ENCODE measurements at places on chromosomes 12 and 14.

DNA sequence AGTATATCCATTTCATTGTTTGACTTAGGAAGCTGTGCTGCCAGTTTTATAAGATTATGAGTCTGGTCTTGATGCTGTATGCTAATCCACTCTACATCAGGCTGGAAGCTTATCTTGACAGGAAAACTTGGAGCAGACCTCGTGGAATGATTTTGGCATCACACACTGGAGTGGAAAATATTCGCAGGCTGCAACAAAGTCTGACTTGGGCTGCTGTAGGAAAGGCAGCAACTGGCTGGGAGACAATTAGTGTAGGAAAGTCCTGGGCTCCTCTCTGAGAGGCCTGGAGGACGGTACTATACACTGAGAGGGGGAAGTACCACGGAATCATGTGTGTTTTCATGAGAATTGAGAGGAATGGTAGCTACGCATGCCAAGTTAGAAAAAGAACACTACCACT is 383.7 kb downstream of the ETNK1 start:
- DNase-seq, result no peak

GRCh38 chr12:45170456-45171042 is 45.3 kb upstream of the ANO6 start:
- no peak for DNase-seq

DNA sequence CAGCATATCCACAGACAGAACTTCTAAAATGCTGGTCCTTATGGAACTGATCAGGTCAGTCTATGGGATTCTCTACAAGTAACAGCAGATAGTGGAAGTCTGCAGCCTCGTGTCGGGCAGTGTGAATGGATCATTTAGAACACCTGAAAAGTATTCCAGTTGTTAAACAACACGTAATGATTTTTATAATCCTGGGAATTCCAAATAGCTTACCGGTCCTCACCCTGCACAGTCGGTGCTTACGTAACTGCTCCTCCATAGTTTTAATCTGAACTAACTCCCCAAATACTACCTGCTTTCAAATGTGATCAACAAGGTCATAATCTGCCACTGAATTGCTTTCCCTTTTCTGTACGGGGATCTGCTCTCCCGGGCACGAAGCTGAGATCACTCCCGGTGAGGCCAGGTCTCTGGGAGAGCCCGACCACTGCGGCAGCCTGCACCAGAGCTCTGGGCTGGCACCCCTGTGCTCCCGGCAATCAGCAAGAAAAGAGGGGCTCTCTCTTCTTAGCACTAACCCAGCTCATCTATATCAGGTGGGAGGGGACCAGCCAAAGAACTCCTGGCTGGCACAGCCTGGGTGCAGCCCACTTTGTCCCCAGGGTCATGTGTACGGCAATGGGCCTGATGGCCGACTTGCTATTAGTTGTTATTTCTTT is 157.0 kb downstream of the FOXN3 start:
- no peak for DNase-seq

- DNase-seq, result peak; percentile 61
Measured at GRCh38 chr12:55915482-55915859, 12.2 kb downstream of the PYM1 start.

- DNase-seq, result no peak
Measured at GRCh38 chr12:1591543-1591942, 2.8 kb downstream of the FBXL14 start.

GRCh38 chr12:92088805-92089204 is 56.8 kb downstream of the BTG1 start:
- no peak for DNase-seq

DNA sequence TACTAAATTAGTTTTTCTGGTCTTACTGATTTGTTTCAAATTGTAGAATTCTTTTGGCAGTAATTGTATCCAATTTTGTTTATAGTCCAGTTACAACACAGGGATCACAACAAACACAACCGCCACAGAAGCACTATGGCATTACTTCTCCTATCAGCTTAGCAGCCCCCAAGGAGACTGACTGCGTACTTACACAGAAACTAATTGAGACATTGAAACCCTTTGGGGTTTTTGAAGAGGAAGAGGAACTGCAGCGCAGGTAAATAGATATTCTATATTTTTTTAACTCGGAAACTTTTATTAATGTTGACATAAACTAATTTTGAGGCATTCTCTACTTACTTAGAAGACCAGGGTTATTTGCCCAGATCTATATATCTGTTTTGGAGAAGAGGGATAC is 17.8 kb downstream of the PAPOLA start:
- DNase-seq, result no peak

DNA sequence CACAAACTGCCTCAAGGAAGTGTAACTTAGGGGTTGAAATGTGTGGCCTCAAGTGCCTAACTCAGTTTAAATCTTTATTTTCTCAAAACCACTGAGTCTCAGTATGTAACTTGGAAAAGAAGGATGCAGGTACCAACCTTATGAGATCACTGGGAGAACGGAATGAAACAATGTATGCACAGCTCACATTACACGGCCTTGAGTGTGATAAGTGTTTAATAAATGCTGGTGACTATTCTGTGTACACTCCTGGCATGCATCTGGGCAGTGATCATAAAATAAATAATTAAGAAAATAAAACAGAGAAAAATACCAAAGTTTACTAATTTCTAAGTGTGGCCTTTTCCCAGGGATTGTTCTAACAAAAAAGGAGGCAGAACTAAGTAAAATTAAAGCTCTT is 974.5 kb upstream of the FLRT2 start:
- DNase-seq, result no peak

- no peak for DNase-seq
Measured at GRCh38 chr12:123571343-123571813, 13.0 kb upstream of the TMED2 start.

DNA sequence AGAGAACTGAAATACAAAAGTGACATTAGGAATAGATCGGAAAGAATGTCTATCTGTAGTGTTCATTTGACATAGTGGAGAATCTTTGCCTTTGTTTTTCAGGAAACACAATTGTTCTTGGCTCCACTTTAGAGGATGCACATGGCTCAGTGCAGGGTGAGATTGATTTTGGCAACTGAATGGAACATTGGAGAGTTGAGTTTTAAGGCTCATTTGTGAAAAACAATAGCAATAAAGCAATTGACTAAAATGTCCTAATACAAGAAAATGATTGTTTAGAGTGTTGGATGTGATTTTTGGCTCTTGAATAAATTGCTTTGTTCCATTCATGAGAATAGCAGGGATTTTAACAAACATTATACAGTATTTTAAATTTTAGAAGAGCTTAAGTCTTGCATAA is 116.4 kb downstream of the SLC38A1 start:
- no peak for DNase-seq

DNA sequence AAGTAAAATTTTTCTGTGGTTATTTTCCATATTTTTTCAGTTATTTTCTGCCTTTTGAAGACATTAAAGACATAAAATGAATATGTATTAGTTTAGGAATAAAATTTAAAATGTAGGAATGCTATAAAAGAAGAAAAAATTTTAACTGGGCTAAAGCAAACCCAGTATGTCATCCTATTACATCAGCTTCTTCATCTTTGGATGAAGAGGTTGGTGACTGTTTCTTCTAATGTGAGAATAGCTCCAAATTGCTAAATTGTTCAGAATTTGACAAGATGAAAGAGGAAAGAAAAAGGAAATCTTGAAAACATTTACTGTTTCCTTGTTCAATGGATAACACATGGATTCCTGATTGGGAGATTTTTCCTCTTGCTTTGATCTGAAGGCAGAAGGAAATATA is 52.7 kb upstream of the PZP start:
- no peak for DNase-seq

DNA sequence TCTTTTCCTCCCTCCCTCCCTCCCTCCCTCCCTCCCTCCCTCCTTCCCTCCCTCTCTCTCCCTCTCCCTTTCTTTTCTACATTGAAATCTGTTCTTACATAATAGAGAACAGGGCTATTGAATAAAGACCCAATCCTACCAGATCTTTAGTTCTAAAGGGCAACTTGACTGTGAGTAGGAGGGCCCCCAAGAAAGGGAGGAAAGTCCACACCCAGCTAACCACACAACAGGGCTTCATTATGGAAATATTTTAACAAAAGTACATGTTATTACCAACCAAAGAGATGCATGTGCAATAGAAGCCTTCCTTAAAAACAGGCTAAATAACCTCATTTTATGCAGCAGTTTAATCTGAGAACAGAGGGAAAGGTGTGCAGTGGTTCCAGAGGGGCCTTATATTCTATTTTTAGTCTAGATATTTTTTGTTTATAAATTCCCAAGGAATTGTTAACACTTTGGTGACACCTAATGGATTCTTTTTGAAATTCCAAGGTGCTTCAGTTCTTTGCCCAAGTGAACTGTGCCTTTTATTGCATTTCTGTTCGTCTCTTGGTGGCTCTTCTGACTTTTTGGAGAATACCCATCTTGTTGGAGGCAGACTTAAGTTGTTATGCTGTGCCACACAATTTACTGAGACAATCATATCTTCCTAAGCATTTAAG is 63.0 kb downstream of the GNS start:
- DNase-seq, result no peak

- DNase-seq, result no peak
Measured at GRCh38 chr12:26799741-26800140, 33.3 kb downstream of the ITPR2 start.

DNA sequence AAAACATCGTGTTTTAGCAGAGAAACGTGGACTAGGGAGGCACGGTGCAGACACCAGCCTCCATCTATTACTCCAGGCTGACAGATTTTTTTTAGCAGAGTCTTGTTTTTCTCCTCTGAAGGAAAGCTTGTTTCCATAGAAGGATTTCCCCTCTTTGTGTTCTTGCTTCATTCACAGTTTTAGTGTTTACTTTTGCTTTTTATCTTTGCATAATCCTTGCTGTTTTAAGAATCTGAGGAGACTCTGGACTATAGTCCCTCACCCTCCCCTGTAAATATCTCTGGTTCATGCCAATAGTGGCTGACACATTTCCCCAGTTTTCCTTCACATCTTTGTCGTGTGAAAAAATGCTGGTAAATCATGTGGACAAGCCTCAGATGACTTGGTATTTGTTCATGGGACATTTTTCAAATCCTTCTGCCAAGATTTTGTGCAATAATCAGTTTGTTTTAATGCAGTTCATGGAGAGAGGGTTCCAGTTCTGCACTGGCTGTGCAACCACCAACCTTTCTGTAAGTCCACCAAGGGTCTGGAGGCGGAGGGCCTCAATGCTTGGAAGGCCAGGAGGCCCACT is 39.9 kb upstream of the TMCC3 start:
- no peak for DNase-seq

DNA sequence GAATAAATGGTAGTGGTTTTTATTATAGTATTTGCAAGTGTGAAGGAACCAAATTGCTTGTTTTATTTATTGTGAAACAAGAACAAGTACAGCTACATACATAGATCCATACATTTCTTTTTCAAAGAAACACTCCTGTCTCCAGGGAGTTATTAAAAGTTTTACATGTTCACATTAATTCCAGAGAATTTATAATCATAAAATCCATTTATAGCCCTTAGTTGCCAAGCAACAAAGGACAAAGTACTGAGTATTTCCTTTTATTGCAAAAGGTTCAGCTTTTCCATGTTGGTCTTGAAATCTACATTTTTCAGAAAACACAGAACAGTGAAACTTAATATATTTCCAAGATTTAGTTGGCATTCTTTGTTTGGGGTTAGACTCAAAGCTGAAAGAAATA is 9.5 kb downstream of the MYRFL start:
- DNase-seq, result no peak

- no peak for DNase-seq
Measured at GRCh38 chr12:9273276-9273675, 65.1 kb upstream of the PZP start.

DNA sequence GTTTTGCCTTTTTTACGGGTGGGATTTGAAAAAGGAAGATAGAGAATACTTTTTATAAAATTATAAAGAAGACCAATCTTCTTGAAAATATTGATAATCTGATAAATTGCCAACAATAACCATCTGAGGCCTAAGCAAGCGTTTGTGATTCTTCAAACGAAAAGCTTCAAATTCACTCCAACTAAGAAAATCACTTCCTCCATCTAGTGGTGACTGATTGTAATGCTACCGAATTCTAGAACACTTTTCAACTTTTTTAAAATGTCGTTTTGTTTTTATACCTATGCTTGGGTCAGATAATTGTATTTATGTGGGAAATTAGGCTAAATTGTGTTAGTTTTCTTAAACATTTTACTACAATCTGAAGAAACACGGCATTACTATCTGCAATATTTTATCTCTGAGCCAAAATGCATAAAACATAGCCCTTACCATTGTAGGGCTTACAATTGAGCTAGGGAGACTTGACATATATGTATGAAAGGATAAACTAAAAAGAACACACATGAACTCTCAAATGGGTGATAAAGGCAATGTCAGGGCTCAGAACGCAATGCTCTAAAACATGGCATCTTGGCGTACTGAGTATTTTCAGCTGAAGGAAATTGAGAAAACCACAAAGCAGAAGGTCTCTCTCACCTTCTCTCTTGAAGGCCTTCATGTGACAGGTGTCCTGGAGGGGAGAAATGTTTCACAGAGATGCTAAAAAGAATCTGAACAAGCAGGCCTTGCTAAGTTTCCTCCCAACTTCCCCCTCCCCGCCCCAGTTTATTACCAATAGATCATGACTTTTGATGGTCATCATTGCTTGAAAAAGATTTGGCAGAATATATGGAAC is 36.8 kb upstream of the G2E3 start:
- no peak for DNase-seq

GRCh38 chr14:98651037-98651436 is 621.0 kb downstream of the BCL11B start:
- no peak for DNase-seq

GRCh38 chr12:111297703-111298426 is 71.0 kb downstream of the PHETA1 start:
- no peak for DNase-seq

DNA sequence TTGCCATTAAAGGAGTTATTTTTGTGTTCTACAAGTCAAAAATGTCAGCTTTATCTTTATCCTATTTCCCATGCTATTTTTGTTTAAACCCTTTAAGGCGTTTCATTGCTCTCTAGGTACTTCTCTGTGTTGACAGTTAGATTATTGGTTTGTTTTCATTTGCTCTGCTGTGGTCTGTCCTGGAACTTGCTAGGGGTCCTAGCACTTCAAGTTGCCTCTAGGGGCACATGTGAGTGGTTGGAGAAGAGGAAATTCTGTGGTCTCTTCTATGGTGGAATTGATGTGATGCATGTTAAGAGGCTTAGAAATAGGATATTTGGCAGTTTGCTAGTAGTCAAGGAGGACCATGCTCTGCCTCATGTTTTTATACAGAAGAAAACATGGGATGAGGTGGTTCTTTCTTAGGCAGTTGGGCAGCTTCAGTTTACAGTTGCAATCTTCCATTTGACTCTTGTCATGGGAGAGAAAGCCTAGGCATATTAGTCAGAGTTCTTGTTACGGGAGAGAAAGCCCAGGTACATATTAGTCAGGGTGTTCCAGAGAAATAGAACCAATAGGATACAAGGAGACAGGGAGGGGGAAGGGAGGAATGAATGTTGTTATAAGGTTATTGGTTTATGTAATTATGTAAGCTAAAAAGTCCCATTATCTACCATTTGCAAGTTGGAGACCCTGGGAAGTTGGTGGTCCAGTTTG is 14.4 kb downstream of the TTLL5 start:
- DNase-seq, result no peak

DNA sequence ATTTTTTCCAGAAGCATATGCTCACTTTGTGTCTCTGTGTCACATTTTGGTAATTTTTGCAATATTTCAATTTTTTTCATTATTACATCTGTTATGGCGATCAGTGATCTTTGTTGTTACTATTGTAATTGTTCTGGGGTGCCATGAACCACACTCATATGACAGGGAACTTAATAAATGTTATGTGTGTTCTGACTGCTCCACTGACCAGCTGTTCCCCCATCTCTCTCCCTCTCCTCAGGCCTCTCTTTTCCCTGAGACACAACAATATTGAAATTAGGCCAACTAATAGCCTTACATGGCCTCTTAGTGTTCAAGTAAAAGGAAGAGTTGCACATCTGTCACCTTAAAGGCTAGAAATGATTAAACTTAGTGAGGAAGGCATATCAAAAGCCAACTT is 46.0 kb downstream of the SCN8A start:
- DNase-seq, result no peak
